ENCODE measurements at places on chromosomes 5 and 9. TPM values are rescaled to one million over a fixed set of nuclear protein-coding genes. Genes with fewer than 3 reads are reported as not detected.

GRCh38 chr9:85575868-85576267 is 165.9 kb downstream of the AGTPBP1 start:
- H3K27me3 ChIP-seq = no peaks in the 10 kb centered on the region
- H3K27ac ChIP-seq = no peak overlapping the region
- H3K4me3 ChIP-seq = no peak overlapping the region
- H3K36me3 ChIP-seq = no peaks in the 10 kb centered on the region
- DNase-seq = no peak

DNA sequence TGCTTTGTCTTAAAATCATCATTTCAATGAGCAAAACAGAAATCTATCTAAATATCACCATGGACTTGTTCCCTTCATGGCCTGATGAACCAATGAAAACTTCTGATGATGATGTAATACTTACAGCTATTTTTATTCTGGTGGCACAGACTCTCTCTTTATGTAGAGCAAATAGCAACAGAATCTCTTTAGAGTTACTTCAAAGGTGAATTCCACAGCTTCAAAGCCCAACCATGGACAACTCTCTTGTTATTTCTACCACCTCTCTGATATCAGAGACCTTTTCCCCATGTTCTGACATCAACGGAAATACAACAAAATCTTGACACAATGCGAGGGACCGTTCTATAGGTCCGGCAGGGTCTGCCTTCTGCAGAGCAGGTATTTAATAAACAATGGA is 70.1 kb downstream of the RETREG1 start:
- H3K27me3 ChIP-seq = no peaks in the 10 kb centered on the region
- H3K4me1 ChIP-seq = peaks cover 7% of the 10 kb centered on the region
- H3K27ac ChIP-seq = no peak overlapping the region
- H3K36me3 ChIP-seq = no peaks in the 10 kb centered on the region

GRCh38 chr9:131585375-131585774 is 40.1 kb downstream of the PRRT1B start:
- no peaks in the 10 kb centered on the region for H3K4me1 ChIP-seq
- H3K27ac ChIP-seq = no peak overlapping the region
- DNase-seq = no peak
- H3K36me3 ChIP-seq = peaks cover 25% of the 10 kb centered on the region
- H3K27me3 ChIP-seq = no peaks in the 10 kb centered on the region
- H3K4me3 ChIP-seq = no peak overlapping the region

GRCh38 chr5:69509212-69509611 is 16.6 kb downstream of the OCLN start:
- no peaks in the 10 kb centered on the region for H3K4me1 ChIP-seq
- no peak for DNase-seq
- no peaks in the 10 kb centered on the region for H3K27me3 ChIP-seq
- H3K27ac ChIP-seq = no peak overlapping the region
- H3K36me3 ChIP-seq = no peaks in the 10 kb centered on the region
- no peak overlapping the region for H3K4me3 ChIP-seq

DNA sequence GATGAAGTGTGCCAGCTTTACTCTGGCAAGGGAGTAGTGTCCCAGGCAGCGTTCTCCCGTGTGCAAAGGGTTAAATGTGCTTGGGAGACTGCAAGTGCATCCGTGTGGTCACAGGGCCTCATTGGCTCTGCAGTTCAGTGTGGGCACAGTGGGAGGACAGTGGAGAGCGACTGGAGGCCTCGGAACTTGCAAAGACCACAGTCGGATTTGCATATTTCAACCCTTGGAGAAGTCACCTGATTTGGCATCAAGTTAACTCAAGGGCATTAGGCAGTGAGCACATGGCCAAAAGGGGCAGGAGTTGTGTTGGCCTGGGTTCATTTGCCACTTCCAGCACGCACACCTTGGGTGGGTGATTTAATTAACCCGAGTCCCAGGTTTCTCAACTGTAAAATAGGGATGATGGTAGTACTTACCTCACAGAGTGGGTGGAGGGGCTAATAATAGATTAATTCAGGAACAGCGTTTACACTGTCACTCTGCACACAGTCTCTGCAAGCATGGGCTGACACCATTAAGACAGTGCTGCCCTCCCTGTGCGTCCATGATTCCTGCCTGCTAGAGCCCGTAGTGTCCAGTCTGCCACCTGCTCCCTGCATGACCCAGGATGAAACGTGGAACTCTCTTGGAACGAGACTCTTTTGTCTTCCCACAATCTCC is 22.7 kb downstream of the JADE2 start:
- H3K27me3 ChIP-seq = no peaks in the 10 kb centered on the region
- no peak overlapping the region for H3K27ac ChIP-seq
- peaks cover 65% of the 10 kb centered on the region for H3K36me3 ChIP-seq

GRCh38 chr9:107751567-107752210 is 262.1 kb upstream of the KLF4 start:
- peaks cover 36% of the 10 kb centered on the region for H3K4me1 ChIP-seq
- peak overlapping the region; percentile 84 for H3K27ac ChIP-seq

GRCh38 chr5:115696141-115696650 is 70.4 kb upstream of the TMED7 start:
- H3K4me3 ChIP-seq = no peak overlapping the region
- H3K27me3 ChIP-seq = no peaks in the 10 kb centered on the region
- H3K27ac ChIP-seq = no peak overlapping the region
- no peaks in the 10 kb centered on the region for H3K4me1 ChIP-seq

GRCh38 chr5:127396490-127397155 is 106.0 kb downstream of the MEGF10 start:
- no peaks in the 10 kb centered on the region for H3K4me1 ChIP-seq
- no peak overlapping the region for H3K4me3 ChIP-seq
- no peaks in the 10 kb centered on the region for H3K36me3 ChIP-seq
- no peak for DNase-seq
- no peaks in the 10 kb centered on the region for H3K27me3 ChIP-seq
- H3K27ac ChIP-seq = no peak overlapping the region

- no peak for DNase-seq
- H3K27ac ChIP-seq = no peak overlapping the region
- H3K36me3 ChIP-seq = no peaks in the 10 kb centered on the region
- H3K27me3 ChIP-seq = no peaks in the 10 kb centered on the region
- H3K4me3 ChIP-seq = no peak overlapping the region
- H3K4me1 ChIP-seq = no peaks in the 10 kb centered on the region
Measured at GRCh38 chr9:117926031-117926658, 221.9 kb downstream of the TLR4 start.

GRCh38 chr9:122822056-122822455 is 6.3 kb downstream of the PDCL start:
- H3K4me3 ChIP-seq = no peak overlapping the region
- H3K4me1 ChIP-seq = no peaks in the 10 kb centered on the region
- H3K27me3 ChIP-seq = no peaks in the 10 kb centered on the region

DNA sequence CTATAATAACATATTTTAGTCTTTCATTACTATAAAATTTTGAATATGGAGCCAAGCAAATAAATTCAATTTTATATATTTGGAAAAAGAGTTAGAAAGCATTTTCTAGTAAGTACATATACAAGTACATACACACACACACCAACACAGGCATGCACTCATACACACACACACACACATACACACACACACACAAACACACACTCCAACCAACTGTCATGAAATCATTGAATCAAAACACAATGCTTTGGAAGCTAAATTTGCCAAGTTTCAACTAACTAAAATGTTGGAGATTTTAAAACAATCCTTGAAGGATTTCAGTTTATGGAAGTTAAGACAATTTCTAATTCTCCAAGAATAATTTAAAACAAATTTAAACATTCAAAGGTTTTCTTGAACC is 283.2 kb downstream of the TAF11L14 start:
- no peak overlapping the region for H3K27ac ChIP-seq
- no peak for DNase-seq
- no peak overlapping the region for H3K4me3 ChIP-seq
- H3K36me3 ChIP-seq = no peaks in the 10 kb centered on the region
- no peaks in the 10 kb centered on the region for H3K4me1 ChIP-seq

- DNase-seq = no peak
- H3K36me3 ChIP-seq = peaks cover 6% of the 10 kb centered on the region
- H3K4me3 ChIP-seq = no peak overlapping the region
Measured at GRCh38 chr5:146474065-146474464, 26.9 kb downstream of the TCERG1 start.

GRCh38 chr5:34499001-34499734 is 157.0 kb upstream of the RAI14 start:
- no peaks in the 10 kb centered on the region for H3K36me3 ChIP-seq
- peaks cover 76% of the 10 kb centered on the region for H3K4me1 ChIP-seq
- DNase-seq = no peak
- no peak overlapping the region for H3K4me3 ChIP-seq

DNA sequence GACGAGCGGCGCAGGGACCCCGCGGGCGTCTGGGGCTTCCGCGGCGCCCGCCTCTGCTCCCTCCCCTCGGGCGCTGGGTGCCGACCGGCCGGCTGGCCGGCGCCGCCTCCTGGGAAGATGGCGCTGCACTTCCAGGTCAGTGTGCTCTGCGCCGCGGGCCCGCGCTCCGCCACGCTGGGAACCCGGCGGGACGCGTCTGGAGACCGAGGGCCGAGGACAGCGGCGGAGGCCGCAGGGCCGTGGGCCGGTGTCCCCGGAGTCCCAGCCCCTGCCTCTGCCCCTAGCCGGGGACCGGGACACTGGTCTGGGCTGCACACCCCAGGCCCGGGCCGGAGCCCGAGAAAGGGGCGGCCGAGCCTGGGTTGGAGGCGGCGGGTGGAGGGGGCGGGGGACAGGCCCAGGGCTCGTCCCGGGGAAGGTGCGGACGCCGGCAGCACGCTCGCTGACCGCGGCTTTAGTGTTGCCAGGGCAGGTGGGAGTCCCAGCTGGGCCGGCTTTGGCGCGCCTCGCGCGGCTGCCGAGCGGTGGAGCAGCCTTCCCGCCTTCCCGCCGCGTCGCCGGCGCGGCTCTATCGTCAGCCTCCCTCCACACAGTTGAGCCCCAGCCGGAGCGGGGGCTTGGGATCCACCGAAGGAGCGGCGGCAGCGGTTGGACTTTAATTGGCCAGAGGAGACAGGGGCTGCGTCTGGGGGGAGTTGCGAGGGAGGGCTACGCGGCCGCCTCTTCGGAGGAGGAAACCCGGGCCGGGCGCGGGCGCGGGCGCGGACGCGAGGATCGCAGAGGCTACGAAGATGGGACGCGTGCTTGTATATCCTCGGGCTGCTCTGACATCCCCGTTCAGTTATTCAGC is at the start of gene RANBP17:
Gene RANBP17 (plus strand): TSS at position 102 of the 850 bp plus-strand sequence.
- peak within 1 kb of the TSS; percentile 83 for H3K4me3 ChIP-seq
- peak within 1 kb of the TSS; percentile 71 for H3K27ac ChIP-seq
- H3K4me1 ChIP-seq = no peaks in the 10 kb centered on the region
- peak; percentile 63 for DNase-seq
- H3K36me3 ChIP-seq = no peaks in the 10 kb centered on the region

DNA sequence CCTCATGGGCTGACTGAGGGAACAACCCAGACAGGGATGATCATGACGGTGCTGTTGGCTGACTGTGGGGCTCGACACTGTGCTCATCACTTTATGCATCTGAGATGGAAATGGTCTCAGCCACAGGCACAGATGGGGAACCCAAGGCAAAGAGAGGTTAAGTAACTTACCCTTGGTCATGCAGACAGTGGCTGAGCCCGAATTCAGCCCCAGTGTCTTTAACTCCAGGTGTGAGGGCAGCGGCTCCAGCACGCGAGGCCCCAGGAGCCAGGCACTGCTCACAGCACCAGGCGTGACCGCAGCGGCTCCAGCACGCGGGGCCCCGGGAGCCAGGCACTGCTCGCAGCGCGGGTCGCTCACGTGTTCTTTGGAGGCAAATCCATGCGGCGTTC is 45.3 kb upstream of the FCN1 start:
- H3K4me3 ChIP-seq = no peak overlapping the region
- H3K4me1 ChIP-seq = no peaks in the 10 kb centered on the region
- peak; percentile 48 for DNase-seq
- peaks cover 32% of the 10 kb centered on the region for H3K27me3 ChIP-seq
- no peaks in the 10 kb centered on the region for H3K36me3 ChIP-seq

The CTSV gene
- not detected for total RNA-seq

The SEMA6A gene
- total RNA-seq = 25.0 TPM

The MSX2 gene
- total RNA-seq = 1.1 TPM

The SPATA31D4 gene
- total RNA-seq = not detected

The SLC36A2 gene
- not detected for total RNA-seq

The C7 gene
- total RNA-seq = 799 TPM

The AHRR gene
- total RNA-seq = 0.68 TPM

The ADAMTSL1 gene
- total RNA-seq = 9.3 TPM

The CFAP157 gene
- total RNA-seq = not detected

The TEX48 gene
- total RNA-seq = not detected
